LoVo (cell line): ENCODE measurements at places on chromosomes 16 and 17.

- DNase-seq: no peak
Measured at GRCh38 chr17:19386974-19387920, at the start of gene MFAP4. Gene MFAP4, minus strand, starts transcription at chr17:19387190. Its CDS starts 35 bp downstream, at chr17:19387155.

DNA sequence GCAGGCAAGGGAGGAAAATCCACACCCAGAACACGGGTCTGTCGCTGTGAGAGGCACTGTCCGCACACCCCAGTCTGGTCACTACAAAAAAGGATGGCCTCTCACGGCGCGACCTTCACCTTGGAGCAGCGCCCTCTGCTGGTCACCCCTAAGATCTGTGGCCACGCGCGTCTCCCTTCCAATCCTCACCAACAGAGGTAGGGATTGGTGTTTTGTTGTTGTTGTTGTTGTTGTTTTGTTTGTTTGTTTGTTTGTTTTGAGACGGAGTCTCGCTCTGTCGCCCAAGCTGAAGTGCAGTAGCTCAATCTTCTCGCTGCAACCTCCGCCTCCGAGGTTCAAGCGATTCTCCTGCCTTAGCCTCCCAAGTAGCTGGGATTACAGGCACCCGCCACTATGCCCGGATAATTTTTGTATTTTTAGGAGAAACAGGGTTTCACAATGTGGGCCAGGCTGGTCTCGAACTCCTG lies 15.0 kb upstream of the C17orf58 start:
- peak; percentile 48 for DNase-seq

- no peak for DNase-seq
Measured at GRCh38 chr16:82675300-82675699, 48.5 kb downstream of the CDH13 start.

GRCh38 chr16:24609740-24610415 lies 70.5 kb downstream of the RBBP6 start:
- DNase-seq: peak; percentile 63

GRCh38 chr17:36943250-36944191 lies 5.2 kb upstream of the AATF start:
- DNase-seq: no peak

- no peak for DNase-seq
Measured at GRCh38 chr16:10694830-10695229, at the start of gene TEKT5. Gene TEKT5, minus strand, starts transcription at chr16:10694930. Its CDS starts 57 bp downstream, at chr16:10694873.

DNA sequence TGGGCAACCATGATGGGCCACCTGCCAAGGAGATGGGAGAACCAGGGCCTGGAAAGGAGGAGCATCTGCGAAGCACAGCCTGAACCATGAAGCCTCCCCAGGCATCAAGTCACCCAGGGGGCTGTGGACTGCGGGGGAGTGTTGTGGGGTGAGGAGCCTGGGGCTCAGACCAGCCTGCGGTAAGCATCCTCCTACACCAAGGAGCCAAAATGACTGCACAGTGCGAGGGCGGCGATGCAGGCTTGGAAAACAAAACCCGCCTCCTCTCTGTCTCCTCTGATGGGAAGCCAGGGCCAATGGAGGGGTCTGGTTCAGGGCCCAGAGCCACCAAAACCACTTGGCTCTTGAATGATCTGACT lies 18.1 kb upstream of the MAF start:
- DNase-seq: no peak

DNA sequence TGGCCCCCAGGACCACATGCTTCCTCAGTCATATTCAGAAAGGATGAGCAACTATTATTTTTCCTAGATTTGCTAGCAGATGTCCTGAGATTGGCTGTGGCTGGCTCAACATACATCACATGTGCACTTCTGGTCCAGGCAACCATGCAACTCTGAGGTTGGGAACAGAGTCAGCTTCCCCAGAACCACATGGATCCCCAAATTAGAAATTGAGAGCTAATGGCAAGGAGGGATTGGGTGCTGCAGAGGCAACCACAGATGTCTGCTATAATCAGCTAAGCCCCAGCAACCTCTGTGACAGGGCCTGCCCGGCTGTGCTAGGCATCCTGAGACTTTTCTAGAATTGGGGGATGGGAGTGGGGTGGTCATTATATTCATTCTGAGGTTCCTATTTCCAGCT lies 33.8 kb upstream of the CLEC18A start:
- DNase-seq: no peak

- no peak for DNase-seq
Measured at GRCh38 chr17:61362396-61362795, 37.2 kb upstream of the TBX2 start.

DNA sequence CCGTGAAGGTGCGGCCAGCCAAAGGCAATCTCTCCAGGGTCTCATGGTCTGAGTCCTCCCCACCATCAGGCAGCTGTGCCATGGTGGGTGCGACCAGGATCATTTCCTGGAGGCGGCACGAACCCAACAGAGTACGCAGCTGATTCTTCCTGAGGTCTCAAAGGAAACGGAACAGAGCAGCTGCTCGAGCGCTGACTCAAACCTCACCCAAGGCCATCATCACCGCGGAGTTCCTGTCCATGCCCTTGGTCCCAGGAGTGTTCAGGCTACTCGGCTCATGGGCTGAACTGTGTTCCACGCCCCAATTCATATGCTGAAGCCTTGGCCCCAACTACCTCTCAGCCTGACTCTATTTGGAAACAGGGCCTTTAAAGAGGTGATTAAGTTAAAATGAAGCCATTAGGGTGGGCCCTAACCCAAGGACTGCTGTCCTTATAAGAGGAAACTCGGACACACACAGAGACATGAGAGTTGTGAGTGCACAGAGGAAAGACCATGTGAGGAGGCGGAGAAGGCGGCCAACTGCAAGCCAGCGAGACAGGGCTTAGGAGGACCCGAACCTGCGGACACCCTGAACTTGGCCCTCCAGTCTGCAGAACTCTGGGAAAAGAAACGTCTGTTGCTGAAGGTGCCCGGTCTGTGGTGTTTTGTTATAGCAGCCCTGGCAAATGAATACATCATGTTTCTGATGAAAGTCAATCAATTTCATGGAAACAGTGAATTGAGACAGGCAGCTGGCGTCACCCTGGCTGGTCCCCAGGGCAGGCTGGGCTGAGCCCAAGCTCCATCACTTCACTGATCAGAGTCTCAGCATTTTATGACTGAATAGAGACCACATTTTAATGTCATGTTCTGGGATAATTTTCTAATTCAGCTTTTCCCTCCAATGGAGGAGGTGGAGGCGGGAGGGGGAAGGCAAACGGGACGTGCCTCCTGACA lies 13.7 kb downstream of the MXRA7 start:
- no peak for DNase-seq

- DNase-seq: peak; percentile 68
Measured at GRCh38 chr16:81238296-81239011, at the start of gene BCO1. Gene BCO1, plus strand, starts transcription at chr16:81238689. Its CDS starts 220 bp downstream, at chr16:81238909.

- DNase-seq: no peak
Measured at GRCh38 chr17:81684442-81684911, 666 bp downstream of the HGS start.

GRCh38 chr17:7262935-7263800 lies 890 bp upstream of the CLDN7 start:
- peak; percentile 82 for DNase-seq

- no peak for DNase-seq
Measured at GRCh38 chr17:63542942-63543821, 7.1 kb upstream of the DCAF7 start.

DNA sequence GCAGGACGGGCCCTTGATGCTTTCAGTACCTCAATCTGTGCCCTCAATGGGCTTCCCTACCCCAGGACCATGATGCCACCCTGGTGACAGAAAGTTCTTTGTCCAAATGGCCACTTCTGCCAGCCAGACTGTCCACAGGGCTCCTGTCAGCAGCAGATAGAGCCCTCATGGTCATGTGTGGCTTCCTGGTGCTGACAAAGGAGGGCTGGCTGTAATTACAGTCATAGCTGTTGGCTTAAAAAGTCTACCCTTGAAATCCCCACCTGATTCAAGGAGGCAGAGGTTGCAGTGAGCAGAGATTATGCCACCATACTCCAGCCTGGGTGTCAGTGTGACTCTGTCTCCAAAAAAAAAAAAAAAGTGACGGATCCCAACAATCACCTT lies 3.3 kb downstream of the TRPV2 start:
- DNase-seq: no peak

GRCh38 chr16:7025616-7026190 lies 306.9 kb upstream of the RBFOX1 start:
- peak; percentile 26 for DNase-seq

GRCh38 chr16:57367116-57367752 lies 5.1 kb upstream of the CX3CL1 start:
- no peak for DNase-seq

GRCh38 chr16:17519101-17519955 lies 48.6 kb upstream of the XYLT1 start:
- no peak for DNase-seq

DNA sequence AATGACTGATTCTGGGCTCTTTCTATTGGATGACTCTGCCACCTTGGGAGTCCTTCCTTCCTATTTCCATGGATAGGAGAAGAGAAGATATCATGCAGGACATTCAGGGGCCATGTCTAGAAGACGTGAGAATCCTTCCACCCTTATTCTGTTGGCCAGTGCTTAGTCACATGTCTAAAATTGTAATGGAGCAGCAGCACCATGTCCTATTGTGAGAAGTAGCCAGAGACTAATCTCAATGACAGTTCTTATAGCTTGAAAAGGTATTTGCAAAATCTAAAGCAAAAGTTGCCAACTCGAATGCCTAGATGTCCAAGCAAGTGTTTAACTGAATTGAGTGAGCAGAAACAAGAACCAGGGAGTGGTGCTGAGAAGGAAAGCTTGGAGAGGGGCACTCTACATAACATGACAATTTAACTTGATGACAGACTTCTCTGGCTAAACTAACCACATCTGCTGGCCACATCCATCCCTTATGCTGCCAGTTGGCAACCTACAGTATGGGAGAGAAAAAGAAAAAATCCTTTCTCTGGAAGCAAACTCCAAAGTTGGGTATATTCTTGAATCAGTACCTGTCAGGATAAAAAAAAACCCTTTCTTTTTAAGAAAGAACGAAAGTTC lies 225.7 kb downstream of the CDH13 start:
- DNase-seq: no peak

GRCh38 chr16:23571895-23572294 lies 14.4 kb downstream of the UBFD1 start:
- no peak for DNase-seq

DNA sequence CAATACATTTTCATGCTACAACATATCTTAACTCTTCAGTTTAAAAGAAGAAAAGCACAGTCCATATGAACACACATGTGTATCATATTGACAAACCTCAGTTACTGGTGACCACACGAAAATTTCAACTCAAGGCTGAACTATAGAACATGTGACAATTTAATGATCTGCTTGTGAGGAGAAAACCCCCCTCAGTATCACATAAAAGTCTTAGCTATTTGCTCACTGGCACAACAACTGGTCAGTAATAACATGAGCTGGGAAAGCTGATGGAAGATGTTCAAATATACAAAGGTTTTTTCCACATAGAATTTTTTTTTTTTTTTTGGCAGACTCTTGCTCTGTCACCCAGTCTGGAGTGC lies 19.5 kb downstream of the ZNF652 start:
- no peak for DNase-seq

- DNase-seq: no peak
Measured at GRCh38 chr17:269616-270514, 82.7 kb downstream of the RPH3AL start.

DNA sequence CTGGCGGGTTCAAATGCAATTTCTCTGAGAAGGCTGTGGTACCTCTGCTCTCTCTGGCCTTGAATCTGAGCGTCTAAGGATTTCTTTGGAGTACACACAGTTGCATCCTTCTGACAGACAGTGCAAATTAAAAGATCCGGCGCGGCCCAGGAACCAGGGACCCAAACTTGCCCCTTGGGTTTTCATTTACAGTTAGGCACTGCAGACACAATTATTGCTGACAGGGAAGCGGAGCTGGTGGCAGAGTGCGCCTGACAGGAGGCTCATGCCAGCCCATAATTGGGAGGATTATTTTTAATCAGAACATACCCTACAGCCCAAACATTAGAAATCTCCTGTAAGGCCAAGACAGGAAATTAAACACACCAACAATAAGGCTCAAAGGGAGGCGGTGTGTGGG lies 1023.4 kb upstream of the RBFOX1 start:
- no peak for DNase-seq

DNA sequence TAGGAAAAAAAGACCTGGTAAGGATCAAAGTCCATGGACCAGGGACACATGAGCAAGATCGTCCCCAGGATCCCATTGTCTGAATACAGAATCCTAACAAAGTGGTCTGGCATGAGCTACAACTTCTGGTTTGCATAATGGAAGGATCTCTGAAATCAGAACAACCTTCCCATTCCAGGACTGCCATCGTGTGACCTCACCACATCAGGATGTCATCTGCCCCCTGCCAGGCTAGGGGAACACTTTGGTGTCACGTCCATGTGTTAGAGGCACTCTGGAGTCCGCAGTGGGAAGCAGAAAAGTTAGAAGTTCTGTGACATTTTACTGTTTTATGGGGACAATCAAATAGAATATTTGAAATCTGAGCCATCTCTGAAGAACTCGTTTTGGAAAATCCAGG lies 160.7 kb downstream of the RGS9 start:
- no peak for DNase-seq

- no peak for DNase-seq
Measured at GRCh38 chr17:80724775-80725266, 180.2 kb downstream of the RPTOR start.

DNA sequence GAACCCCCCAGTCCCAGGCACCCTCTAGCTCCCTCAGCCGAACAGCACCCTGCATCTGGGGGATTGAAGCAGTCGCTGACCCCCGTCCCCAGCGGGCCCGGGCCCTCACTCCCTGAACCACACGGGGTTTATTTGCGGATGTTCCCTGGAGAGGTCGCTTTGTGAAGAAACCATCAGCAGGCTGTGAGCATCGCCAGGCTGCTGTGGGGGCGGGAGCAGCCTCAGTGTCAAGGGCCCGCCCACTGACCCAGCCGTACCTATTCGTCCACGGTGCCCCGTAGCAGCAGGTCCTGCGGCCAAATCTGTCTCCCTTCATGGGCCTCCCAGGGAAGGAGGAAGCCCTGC lies 6.4 kb upstream of the RAB40C start:
- no peak for DNase-seq

DNA sequence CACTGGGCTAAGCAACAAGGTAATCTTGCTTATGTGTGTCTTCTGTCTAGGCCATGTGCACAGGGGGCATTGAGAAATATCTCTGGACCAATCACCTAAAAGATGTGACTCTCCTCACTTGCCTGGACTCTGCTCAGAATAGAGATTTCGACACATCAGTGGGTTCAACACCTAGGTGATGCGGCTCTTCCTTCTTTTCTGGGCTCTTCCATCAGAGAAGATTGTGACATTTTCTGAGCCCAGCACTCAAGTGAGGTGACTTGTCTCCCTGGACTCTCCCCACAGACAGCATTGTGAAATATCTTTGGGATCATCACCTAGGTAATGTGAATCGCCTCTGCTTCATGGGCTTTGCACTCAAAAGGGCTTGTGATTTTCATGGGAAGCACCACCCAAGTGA lies 1904.1 kb downstream of the TP53TG3F start:
- DNase-seq: no peak
